ENCODE measurements at places on chromosomes 2 and 18.

- DNase-seq: no peak
Measured at GRCh38 chr18:42781298-42781815, 334.1 kb downstream of the RIT2 start.

DNA sequence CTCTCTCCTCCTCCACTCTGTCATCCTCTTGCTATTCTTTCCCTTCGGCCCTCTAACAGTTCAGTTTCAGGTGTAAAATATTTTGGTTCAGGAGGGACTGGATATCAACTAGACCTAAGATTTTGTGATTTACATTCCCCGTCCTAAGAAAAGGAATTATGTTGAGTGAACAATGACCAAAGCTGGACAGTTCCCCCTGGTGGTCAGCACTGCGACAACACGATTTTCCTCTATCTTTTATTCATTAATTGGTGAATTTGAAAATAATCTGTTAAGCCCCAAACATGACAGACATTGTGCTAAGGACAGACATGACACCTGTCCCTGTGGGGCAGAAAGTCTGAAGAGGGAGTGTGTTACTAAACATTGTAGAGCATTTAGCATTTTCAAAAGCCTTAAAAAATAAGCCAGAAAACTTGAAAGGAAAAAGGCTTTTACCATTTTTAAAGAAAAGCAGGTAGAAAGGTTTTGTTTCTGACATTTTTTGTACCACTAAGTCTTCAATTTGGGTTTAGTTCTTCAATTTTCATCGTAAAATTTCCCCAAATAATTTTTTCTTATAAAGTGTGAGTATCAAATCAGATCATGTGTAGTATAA lies 28.4 kb upstream of the GTF2A1L start:
- DNase-seq: peak; percentile 44

DNA sequence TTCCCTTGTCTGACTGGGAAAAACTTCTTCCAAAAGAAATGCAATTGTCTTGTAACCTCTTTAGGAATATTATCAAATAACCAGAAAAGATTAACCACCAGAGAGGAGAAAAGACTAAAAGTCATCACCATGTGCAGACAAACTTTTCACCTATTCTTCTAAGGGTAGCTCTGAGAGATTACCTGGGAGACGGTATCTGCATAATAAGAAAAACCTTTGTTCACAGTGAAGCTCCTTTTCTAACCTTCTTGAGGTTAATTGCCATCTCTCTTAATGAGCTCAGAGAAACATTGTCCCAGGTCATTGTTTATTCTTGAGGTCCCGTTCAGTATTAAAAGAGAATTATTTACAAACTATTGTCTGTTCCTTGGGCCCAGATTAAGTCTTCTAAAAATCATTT lies 1091.2 kb upstream of the LRRTM1 start:
- no peak for DNase-seq

GRCh38 chr2:99619151-99619550 lies 129.3 kb upstream of the REV1 start:
- no peak for DNase-seq

- no peak for DNase-seq
Measured at GRCh38 chr18:63213331-63213900, 106.2 kb downstream of the BCL2 start.

DNA sequence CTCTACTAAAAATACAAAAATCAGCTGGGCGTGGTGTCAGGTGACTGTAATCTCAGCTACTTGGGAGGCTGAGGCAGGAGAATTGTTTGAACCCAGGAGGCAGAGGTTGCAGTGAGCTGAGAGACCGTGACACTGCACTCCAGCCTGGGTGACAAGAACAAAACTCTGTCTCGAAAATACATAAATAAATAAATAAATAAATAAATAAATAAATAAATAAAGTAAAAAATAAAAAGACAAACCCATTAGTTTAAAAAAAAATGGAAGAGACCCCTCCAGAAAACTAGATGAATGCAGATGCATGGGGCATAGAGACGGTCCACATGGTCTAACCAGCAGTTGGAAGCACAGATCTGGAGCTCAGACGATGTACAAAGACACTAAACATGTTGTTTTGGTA lies 18.1 kb downstream of the TMEM163 start:
- no peak for DNase-seq

GRCh38 chr2:183081911-183082310 lies 3.4 kb downstream of the DUSP19 start:
- no peak for DNase-seq
